ENCODE measurements at places on chromosomes 7 and 10.
A peak's percentile ranks its signal among the peaks of the same experiment; 100 is the strongest.

- no peak for DNase-seq
These were observed 118.1 kb downstream of the GLRX3 start for GRCh38 chr10:130254243-130254642.

- no peak for DNase-seq
These were observed 385.8 kb upstream of the KLF6 start for GRCh38 chr10:4170633-4171314.

DNA sequence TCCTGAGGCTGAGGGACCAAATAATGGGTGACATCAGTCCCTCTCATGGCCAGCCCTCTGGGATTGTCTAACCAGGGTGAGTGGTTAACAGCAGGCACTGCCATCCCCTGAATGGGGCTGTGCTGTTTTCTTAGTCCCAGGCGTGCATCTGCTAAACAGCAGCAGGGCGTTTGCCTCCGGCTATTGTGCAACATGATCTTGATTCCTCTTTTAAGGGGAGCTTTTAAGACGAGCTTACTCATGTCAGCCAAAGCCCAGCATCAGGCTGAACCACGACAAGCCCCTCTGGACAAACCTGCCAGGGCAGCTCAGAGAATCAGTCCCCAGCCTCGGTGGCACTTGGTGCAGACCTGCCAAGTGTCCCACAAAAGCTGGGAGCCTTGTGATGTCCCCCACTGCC lies 16.2 kb upstream of the IGFBP3 start:
- DNase-seq = no peak

GRCh38 chr7:71131256-71132126 lies 453 bp upstream of the GALNT17 start:
- peak; percentile 78 for DNase-seq

GRCh38 chr10:3720228-3721019 lies 64.6 kb downstream of the KLF6 start:
- DNase-seq = no peak

DNA sequence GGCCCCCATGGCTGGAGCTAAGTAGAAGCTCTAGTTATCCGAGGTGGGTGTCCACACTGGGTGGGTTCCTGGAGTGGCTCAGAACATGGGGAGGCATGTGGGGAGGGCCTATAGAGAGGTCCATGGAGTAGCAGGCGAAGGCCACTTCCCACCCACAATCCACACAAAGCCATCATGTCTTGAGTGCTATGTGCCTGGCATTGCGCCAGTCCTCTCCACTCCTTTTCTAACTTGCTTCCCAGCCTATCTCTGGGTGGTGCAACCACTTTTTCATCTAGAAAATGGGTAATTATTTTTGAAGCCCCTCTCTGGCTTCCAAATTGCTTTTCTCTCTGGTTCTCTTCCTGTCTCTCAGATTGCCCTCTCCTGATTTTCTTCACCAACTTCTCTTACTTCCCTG lies 263.6 kb downstream of the PHTF2 start:
- no peak for DNase-seq

GRCh38 chr7:12103948-12104347 lies 107.1 kb upstream of the TMEM106B start:
- no peak for DNase-seq

Data from left hindlimb (tissue), 1 donor.